ENCODE measurements at places on chromosomes 12 and 14.

GRCh38 chr12:116599285-116600136, 40.3 kb downstream of the MAP1LC3B2 start:
- peak; percentile 60 for DNase-seq

DNA sequence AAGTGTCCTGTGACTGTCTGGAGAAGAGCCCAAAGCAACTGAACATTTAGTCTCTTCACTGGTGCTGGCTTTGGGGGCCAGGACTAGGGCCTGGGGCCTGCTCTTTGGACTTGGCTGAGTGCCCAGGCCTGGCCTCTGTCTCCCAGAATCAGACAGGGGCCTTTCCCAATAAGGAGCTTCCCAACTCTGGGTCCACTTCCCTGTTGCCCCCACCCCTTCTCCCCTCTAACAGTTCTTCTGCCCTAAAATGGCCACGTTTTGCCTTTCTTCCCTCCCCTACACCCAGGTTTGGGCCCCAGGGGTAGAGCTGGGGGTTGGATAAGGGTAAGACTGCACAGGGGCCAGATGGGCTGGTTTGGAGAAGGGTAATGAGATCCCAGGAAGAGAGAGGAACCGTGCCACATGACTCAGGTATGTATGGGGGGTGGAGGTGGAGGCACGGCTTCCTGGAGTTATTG, 10.0 kb upstream of the ITGA5 start:
- DNase-seq = no peak

GRCh38 chr14:51726166-51726899, 74.6 kb downstream of the FRMD6 start:
- no peak for DNase-seq

GRCh38 chr12:42677461-42677860, 87.9 kb upstream of the PRICKLE1 start:
- DNase-seq = no peak

DNA sequence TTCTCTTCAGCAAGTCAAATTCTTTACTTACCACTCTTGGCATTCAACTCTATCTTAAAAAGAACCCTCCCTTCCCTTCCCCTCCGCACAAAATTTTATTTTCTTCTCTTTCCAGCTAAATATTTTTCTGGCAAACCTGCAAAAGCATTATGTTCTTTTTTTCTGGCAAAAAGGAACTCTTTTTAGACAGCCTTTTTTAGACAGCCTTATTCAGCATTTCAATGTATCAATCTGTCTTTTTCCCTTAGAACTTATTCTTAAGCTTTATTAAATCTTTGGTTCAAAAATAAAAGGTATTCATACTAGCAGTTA, 50.5 kb downstream of the SPTLC2 start:
- no peak for DNase-seq

DNA sequence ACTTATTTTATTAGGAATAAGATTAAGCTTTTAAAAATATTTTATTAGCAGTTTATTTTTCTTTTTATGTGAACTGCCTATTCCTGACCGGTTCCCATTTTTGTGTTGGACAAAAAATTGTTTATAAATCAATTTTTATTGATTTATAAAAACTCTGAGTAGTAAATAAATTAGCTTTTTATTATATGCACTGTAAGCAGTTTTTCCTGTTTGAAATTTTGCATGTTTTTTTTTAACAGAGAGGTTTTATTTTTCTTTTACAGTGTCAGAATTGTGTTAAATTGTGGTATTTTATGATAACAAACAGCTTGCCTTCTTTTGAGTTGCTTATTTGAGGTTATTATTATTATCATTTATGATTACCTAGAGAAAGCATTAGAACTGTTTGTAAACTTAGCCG, 68.1 kb downstream of the FOXA1 start:
- DNase-seq = no peak

DNA sequence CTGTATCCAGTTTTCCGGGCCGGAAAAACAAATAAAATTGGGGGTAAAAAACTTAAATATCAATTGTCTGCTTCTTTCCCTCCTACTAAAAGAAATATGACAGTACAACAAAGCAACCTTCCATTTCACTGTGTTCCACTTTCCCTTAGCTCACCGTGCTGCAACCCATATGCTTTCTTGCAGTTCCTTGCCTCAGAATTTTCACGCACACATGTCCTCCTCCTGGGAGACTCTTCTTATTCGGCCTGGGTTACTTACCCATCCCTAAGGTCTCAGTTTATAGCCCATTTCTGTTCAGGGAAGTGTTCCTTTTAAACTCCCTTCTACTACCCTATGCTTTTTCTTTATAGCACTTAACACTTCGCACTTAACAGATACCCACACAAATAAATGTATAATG, 4.5 kb upstream of the MAGOHB start:
- DNase-seq = no peak

DNA sequence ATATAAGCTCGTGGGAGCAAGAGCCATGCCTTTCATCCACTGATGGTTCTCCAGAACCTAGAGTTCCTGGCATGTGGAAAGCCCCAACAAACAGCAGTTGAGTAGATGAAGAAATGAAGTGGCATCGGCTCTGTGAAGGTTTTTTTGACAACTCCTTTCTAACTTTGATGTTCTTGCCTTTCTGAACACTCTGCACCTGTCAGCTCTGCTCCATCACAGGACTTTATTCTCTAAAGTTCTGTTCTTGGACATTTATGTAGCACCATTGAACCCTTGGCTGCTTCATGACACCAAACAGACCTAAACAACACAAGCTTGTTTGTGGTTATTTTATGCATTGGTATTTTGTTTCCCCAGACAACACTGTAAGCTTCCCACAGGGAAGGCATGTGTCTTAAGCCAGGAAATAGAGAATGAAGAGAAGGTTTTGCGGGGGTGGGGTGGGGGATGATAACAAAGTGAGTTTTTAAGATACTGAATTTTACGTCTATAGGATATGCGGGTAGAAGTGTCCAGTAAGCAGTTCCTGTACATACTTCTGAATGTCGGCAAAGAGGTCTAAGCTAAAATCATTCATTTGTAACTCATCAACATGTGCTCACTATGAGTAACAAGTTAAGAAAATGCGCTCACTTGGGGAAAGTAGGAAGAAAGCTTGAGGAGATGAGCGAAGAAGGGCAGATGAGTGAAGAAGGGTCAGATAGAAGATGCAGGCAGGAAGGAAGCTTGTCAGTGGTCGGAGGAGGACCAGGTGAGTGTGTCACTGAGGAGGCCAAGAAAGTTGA, 146.0 kb upstream of the PLEKHG7 start:
- no peak for DNase-seq

DNA sequence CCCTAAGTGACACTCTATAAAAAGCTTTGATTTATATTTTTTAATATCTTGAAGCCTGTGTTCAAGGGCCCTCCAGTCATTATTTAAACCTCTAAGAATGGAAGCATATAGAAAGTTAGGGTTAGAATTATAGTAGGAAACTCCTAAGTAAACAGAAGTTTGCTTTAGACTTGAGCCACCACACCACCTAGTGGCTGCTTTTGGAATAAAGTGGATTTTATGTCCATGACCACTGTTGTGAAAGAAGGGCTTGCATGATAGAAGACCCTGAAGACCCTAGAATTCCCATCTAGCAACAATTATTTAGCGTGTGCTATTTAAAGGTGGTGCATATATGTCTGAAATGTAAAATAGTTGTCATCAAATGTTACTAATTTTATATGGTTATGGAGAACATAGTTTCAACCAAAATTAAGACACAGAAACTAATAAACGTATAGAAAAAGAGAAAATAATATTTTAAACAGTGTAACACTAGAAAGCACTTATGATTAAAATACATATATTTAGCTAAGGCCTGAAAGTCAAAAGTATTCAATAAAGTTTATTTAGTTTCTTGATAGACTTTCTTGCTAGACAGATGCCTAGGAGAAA, 21.3 kb downstream of the LRRIQ1 start:
- DNase-seq = no peak

GRCh38 chr14:99075061-99075460, 196.9 kb downstream of the BCL11B start:
- no peak for DNase-seq

DNA sequence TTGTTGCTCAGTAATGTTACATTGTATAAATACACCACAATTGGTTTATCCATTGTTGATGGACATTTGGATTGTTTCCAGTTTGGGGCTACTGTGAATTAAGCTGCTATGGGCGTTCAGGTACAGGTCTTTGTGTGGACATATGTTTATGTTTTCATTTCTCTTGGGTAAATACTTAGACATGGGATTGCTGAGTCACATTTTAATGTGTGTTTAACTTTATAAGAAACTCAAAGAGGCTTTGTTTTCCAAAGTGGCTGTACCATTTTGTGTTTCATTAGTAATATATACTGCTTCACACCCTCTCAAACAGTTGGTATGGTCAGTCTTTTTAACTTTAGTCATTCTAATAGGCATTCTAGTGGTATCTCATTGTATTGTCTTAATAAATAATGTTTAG, 225.0 kb downstream of the SPTSSA start:
- no peak for DNase-seq

- DNase-seq = no peak
Observed at GRCh38 chr14:28245216-28245615, 521.4 kb upstream of the FOXG1 start.

GRCh38 chr12:21989819-21990412, 48.7 kb upstream of the ABCC9 start:
- DNase-seq = no peak

GRCh38 chr14:88937706-88938105, 113.3 kb downstream of the TTC8 start:
- no peak for DNase-seq

DNA sequence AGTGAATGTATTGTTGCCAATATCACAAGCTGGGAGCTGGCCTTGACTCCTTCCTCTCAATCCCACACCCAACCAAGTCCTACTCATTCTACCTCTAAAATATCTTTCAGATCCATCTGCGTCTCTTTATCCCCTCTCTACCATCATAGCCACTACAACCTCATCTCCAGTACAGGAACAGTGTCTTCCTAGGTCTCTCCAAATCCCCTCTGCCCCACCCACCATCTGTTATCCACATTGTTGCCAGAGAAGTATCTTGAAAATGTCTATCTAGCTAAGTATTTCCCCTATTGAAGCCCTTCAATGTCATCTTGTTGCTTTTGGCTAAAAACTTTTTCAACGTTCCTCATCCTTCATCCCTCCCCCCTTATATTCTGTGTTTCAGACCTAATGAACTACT, 244.7 kb downstream of the C12orf75 start:
- DNase-seq = no peak
